Stimulated activated CD4-positive, alpha-beta T cell treated with anti-CD3 and anti-CD28 coated beads, Interleukin-12 subunit alpha, Interleukin-12 subunit beta, amount 100 ng/mL, for 48 hours (primary cell): ENCODE measurements at places on chromosomes 1 and 21.

- DNase-seq: no peak
Observed at GRCh38 chr1:174743654-174744561, 255.8 kb upstream of the CACYBP start.

- no peak for DNase-seq
Observed at GRCh38 chr1:100767176-100767890, 47.8 kb downstream of the VCAM1 start.

GRCh38 chr1:29156543-29157268 lies 25.0 kb downstream of the SRSF4 start:
- no peak for DNase-seq

DNA sequence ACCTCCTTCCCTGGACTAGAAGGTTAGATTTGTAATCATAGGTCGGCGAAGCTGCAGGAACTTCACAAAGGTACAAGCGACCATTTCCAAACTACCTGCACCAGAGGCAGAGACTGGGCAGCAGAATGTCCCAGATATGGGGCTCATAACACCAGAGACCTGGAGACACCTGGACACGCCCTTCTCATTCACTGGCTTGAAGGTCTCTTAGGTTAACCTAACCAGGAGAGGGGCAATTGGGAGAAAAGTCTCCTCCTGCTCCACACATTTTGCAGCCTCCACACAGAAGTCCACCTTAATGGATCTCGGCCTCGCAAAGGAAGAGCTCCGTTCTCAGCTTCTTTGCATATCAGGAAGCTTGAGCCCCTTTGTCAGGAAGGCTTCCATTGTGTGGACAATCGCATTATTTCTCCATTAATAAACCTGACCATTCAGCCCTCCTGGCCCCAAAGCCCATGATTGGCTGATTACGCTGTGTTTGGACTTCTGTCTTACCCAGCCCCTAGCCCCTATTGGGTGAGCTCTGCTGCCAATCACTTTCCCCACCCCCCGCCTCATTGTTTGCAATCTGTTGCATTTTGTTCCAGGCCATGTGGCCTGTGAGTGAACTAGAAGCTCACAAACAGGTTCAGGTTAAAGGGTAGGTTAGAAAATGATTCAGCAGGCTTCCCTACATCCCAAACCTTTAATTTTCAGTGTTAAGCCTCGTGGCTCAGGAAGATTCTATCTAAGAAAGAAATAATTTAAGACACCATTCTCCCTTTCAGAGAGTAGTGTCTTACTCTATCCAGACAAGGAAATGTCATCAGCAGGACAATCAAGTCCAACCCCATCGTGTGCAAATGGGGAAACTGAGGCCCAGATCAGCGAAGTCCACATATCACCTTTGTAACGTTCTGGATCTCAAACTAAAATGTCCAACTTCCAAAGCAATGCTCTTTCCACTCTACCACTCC lies 2.8 kb downstream of the MYCL start:
- DNase-seq: no peak

GRCh38 chr1:98794196-98794886 lies 132.8 kb downstream of the SNX7 start:
- DNase-seq: peak; percentile 16

- no peak for DNase-seq
Observed at GRCh38 chr1:244429818-244430217, 21.9 kb downstream of the ADSS2 start.

DNA sequence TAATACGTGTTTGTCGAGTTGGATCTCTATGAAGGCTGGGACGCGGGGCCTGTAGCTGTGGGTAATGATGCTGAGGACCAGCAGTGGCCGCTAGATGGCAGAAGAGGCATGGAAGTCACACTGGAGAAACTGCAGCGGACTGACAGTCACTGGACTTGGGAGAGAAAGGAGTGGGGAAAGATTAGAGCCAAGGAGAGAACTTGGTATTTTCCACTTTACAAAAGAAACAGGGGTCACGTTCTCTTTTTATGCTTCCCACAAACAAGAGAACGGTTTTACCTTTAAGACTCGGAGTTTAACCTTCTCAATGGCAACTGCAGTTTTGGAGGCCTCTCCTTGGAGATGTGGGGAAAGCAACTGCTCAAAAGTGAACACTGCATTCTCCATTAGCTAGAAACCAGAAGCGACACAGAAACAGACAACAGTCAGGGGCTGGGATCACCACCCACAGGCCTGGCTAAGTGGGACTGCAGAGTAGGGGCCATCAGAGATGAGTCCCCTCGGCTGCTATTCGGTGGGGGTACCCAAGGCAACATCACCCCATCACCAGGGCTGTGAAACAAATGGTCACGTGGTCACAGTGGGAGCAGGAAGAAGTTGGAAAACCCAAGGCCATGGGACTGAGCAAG lies 51.1 kb upstream of the EDEM3 start:
- peak; percentile 79 for DNase-seq

DNA sequence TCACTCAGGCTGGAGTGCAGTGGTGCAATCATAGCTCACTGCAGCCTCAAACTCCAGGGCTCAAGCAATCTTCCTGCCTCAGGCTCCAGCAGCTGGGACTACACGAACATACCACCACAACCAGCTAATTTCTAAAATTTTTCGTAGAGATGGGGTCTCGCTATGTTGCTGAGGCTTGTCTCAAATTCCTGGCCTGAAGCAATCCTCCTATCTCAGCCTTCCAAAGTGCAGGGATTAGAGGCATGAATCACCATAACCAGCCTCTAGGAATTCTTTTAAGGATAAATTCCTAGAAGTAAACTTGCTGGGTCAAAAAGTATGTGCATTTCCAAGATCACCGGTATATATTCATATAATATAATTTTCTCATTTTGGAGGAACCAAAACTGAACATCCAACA lies 17.6 kb upstream of the HUNK start:
- DNase-seq: no peak

DNA sequence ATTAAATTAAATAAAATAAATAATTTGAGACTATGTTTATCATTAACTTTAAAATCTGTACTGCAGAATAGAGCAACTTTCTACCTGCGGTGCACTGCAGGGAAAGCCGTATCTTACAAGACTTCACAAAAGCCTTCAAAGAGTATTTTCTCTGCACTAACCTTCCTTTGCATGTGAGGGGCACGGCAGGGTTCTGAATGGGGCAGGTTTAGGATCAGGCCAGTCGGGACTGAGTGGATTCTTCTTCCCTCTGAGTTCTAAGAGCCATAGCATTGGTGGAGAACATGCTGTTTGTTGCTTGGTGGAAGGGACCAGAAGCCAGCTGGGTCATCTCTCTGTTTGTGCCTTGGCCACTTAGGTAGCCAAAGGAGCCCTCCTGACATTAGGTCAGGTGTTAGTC lies 55.2 kb upstream of the LGALS8 start:
- DNase-seq: no peak

DNA sequence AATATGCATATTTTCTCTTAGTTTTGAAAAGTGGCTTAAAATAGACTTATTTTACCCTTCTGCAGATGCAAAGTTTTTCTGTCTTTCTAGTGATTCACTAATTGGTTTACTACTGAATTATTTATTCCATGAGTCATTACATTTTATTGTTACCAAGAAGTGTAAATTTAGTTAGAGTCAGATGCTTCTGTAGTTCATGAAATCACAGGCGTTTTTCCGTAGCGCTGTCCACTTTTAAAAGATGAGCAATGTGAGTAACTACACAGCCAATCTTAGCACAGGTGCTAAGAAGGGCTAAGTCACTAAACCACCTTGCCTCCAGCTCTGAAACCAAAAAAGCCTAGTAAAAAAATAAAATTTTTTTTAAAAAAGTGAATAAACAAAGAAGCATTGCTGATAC lies 24.7 kb downstream of the RGS13 start:
- no peak for DNase-seq

- peak; percentile 17 for DNase-seq
Observed at GRCh38 chr1:50704126-50704525, 255.9 kb downstream of the FAF1 start.

- DNase-seq: no peak
Observed at GRCh38 chr1:109786112-109786480, 22.4 kb upstream of the EPS8L3 start.

DNA sequence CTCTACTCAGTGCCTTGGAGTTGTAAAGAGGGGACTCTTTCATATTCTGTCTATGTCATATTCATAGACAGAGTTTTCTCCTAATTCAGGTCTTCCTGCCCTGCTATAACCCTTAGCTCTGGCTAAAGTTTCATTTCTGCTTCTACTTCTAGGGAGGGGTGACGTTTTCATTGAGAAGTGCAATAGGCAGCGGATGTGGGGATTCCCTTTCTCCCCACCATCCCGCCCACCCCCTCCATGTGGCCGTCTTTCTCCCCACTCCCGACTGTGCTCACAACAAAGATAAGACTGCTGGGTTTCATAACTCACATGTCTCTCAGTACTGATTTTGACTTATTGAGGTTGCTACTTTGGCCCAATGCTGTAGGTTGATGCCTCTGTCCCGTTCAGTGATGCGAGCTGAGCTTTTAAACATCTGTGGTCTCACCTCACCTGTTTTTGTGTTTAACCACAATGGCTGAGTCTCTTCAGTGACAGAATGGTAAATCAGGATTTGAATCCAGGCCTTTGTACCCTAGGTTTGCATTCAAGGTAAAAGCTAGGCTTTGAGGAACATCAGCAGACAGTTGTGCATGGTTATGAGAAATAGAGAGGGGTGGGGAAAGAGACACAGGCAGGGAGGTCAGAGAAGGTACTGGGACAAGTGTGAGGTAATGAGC lies 7.8 kb upstream of the KIF14 start:
- DNase-seq: peak; percentile 60

GRCh38 chr1:107609808-107610207 lies 355.2 kb downstream of the VAV3 start:
- no peak for DNase-seq

GRCh38 chr1:59714966-59715365 lies 99.8 kb upstream of the HOOK1 start:
- DNase-seq: no peak

- no peak for DNase-seq
Observed at GRCh38 chr1:227898502-227899140, 49.1 kb downstream of the WNT9A start.

- DNase-seq: no peak
Observed at GRCh38 chr1:117633068-117633345, 27.2 kb downstream of the TENT5C start.

GRCh38 chr1:2248127-2248826 lies 20.2 kb downstream of the SKI start:
- DNase-seq: no peak

GRCh38 chr1:66542811-66543767 lies 9.1 kb downstream of the SGIP1 start:
- DNase-seq: no peak
